Subcutaneous preadipocyte (primary cell): ENCODE measurements at places on chromosomes 3 and 15. TPM values are rescaled to one million over a fixed set of nuclear protein-coding genes. Genes with fewer than 3 reads are reported as not detected.

Gene PLSCR2
- not detected in 2 replicates for total RNA-seq

Gene GPR15
- total RNA-seq = not detected in 2 replicates

Gene KCNAB1
- under 0.01 TPM in 1 of 2 replicates, not detected in the other for total RNA-seq

Gene TGM4
- under 0.01 and 0.39 TPM in 2 replicates for total RNA-seq

Gene SKOR1
- total RNA-seq = under 0.01 TPM in 2 replicates

Gene DAZL
- total RNA-seq = 0.37 and 0.59 TPM in 2 replicates
